Chondrocyte (in vitro differentiated cells): ENCODE measurements at places on chromosomes 16 and 17. TPM values are rescaled to one million over a fixed set of nuclear protein-coding genes. Genes with fewer than 3 reads are reported as not detected.
A peak's percentile ranks its signal among the peaks of the same experiment; 100 is the strongest.

MYH2 gene
- not detected in 3 replicates for total RNA-seq

CALB2 gene
- total RNA-seq = 0.39 to 0.85 TPM in 2 of 3 replicates, not detected in the other

PRAC2 gene
- not detected in 3 replicates for total RNA-seq

TSPOAP1 gene
- total RNA-seq = 1.3 to 2.0 TPM in 2 of 3 replicates, not detected in the other

NECAB2 gene
- 0.40 to 0.72 TPM (median 0.58 TPM) in 3 replicates for total RNA-seq

DNA sequence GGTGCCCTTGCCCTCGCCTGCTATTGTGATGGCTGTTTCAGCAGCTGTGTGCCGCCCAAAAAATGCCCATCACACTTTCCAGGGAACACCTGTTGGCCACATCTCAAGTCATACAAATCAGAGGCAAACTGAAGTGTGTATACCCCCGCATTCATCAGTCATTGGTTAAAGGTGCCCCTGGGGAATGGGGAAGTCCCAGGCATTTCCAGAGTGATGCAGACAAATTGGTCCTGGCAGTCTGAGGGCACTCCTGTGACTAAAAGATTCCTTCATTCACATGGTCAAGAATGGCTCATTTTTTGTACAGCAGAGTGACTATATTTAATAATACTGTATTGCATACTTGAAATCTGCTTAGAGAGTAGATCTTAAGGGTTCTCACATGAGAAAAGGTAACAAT, 102.9 kb upstream of the TMEM97 start:
- peaks cover 2% of the 10 kb centered on the region for H3K36me3 ChIP-seq
- no peak for DNase-seq
- H3K27me3 ChIP-seq = no peaks in the 10 kb centered on the region
- H3K27ac ChIP-seq = no peak overlapping the region

DNA sequence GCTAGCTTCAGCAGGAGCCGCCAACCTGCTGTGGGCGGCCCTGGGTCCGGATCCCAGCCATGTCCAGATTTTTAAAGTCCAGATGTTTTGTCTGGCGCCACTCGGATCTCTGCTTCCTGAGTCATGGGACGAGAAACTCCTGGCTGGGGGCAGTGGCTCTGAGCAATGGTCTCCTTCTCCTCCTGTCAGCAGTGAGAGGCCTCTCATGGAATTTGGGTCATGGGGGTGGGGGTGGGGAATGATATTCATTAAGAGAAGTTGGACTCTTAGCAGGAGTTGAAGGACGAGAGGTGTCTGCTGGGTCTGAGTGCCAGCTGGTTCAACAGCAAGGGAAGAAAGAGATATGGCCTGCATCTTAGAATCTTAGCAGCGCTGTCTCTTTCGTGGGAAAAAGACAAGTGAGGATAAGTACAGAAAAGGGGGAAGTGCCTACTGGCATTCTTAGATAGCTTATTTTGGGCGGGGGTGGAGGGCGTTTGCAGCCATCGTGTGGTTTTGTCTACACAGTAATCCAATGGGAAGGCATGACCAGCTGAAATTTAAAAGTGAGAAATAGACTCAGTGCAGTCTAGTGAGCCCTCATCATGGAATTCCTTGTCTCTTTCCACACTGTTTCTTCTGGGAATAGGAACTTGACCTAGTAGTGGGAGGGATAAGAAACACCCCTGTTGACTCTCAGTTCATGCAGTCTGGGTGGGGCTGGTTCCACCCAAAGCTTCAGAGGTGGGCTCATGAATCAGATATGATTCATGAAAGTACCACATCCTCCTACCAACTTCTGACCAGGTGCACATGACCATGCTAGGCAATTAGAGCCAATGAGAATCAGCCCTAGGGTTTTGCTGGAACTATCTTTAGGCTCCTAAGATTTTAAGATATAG, 80.5 kb downstream of the MYH13 start:
- no peaks in the 10 kb centered on the region for H3K36me3 ChIP-seq
- H3K4me3 ChIP-seq = no peak overlapping the region
- no peak for DNase-seq
- H3K27ac ChIP-seq = no peak overlapping the region
- H3K4me1 ChIP-seq = peaks cover 5% of the 10 kb centered on the region
- H3K27me3 ChIP-seq = peaks cover 22% of the 10 kb centered on the region

DNA sequence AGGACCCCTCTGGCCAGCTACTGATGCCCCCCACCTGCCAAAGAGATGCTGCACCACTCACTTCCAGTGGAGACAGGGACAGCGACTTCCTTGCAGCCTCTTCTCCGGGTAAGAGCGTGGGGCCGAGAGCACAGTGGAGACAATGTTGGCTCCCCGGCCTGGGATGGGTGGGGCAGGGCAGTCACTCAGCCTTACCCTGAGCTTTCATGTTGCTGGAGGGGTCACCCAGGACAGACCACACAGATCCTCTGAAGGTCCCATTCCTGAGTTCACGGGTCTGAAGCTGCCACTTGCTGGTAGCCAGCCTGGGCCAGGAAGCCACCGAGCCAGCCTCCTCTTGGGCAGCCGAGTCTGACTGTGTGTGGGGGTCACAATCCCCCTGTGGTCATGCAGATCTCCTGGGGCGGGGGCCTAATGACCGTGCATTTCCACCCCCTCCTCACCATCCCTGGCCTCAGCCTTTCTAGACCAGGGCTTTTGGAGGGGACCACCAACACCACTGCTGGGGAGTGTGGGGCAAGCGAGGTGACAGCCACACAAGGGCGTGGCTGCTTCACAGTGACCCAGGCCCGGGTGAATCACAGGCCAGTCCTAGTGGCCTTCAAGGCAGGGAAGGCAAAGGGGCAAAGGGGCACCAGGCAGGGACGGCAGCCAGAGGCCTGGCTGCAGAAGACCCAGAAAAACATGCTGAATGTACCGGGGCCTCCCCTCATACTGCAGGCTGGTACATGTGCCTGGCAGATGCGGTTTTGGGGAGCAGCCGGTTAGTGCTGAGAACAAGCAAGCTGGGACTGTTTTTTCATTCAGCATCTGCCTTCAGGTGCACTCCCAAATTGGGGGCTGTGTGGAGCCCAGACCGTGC, 10.4 kb downstream of the TAF1C start:
- H3K36me3 ChIP-seq = no peaks in the 10 kb centered on the region
- H3K4me3 ChIP-seq = no peak overlapping the region
- H3K4me1 ChIP-seq = peaks cover 27% of the 10 kb centered on the region
- H3K27ac ChIP-seq = peak overlapping the region; percentile 92

DNA sequence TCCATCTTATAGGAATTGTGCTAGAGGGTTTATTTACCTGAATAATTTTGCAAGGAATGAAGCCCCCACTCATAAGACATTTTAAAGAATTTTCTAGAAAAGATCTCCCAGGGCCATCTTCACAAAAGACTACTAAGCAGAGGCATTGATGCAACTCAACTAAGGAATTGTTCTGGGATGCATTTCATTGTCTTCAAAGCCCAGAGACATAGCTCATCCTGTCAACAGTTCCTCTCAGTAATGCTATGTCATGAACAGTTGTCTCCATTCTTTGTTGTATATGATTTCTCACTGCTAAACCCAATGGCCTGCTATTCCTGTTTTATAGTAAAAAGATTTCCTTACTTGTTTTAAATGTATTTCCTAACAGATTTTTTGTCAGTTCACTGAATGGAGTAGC, 136.8 kb upstream of the RBL2 start:
- peaks cover 44% of the 10 kb centered on the region for H3K36me3 ChIP-seq
- H3K27me3 ChIP-seq = no peaks in the 10 kb centered on the region
- peak overlapping the region; percentile 0 for H3K27ac ChIP-seq
- DNase-seq = no peak

DNA sequence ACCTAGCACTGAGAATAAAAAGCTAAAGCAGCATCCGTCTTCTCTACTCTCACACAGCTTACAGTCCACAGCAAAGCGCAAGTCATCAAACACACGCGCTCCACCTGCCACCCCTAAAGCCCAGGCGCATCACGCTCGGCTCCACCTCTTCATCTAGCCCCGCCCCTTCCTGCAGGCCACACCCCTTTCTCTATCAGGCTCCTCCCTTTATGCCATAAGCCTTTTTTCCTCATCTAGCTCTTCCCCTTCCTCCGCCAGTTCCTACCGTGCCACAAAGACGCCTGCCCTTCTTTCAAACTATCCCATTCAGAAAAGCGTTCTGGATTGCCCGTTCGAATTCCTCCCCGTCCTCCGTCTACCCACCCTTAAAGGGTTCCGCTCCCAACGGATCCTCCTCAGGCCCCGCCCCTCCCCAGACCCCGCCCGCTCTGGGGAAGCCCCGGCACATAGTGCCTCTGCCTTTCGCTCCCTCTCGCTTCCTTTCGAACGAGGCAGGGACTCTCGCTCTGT, 417 bp downstream of the C16orf46 start:
- no peaks in the 10 kb centered on the region for H3K27me3 ChIP-seq
- H3K4me3 ChIP-seq = no peak overlapping the region
- no peak overlapping the region for H3K27ac ChIP-seq
- DNase-seq = no peak

GRCh38 chr17:71948703-71949422, 172.0 kb upstream of the SOX9 start:
- H3K4me1 ChIP-seq = peaks cover 8% of the 10 kb centered on the region
- no peak overlapping the region for H3K27ac ChIP-seq
- H3K36me3 ChIP-seq = peaks cover 2% of the 10 kb centered on the region
- H3K27me3 ChIP-seq = no peaks in the 10 kb centered on the region
- no peak for DNase-seq

GRCh38 chr17:21223086-21223485, 9.1 kb upstream of the TMEM11 start:
- DNase-seq = no peak
- H3K27ac ChIP-seq = no peak overlapping the region
- H3K27me3 ChIP-seq = no peaks in the 10 kb centered on the region
- H3K4me1 ChIP-seq = no peaks in the 10 kb centered on the region

DNA sequence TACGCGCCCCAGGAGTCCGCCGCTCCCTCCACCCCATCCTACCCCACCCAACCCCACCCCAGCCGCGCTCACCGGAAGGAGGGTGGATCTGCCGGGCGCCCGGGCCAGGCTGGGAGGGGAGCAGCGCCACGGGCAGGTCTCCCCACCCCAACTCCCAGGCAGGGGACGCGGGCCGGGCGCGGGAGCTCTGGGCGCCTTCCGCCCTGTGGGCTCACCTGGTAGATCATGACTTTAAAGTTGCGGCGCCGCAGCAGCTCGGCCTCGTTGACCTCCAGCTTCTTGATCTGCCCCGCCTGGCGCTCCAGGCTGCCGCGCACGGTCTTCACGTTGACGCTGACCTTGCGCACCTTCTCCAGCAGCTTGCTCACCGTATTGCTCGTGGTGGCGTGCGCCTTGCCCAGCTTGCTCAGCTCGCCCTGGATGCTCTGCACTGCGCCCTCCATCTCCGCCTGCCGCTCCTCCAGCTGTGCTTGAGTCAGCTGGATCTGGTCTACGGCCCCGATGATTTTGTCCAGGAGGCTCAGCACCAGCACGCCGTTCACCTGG, 571 bp downstream of the CAVIN1 start:
- H3K27ac ChIP-seq = peak overlapping the region; percentile 93
- no peak for DNase-seq
- H3K4me3 ChIP-seq = peak overlapping the region; percentile 98
- peaks cover 4% of the 10 kb centered on the region for H3K36me3 ChIP-seq
- no peaks in the 10 kb centered on the region for H3K27me3 ChIP-seq
- H3K4me1 ChIP-seq = peaks cover 53% of the 10 kb centered on the region

- H3K36me3 ChIP-seq = peaks cover 12% of the 10 kb centered on the region
- peak overlapping the region; percentile 72 for H3K27ac ChIP-seq
- H3K27me3 ChIP-seq = no peaks in the 10 kb centered on the region
- H3K4me3 ChIP-seq = no peak overlapping the region
- no peak for DNase-seq
- H3K4me1 ChIP-seq = peaks cover 8% of the 10 kb centered on the region
These were observed 22.7 kb downstream of the NQO1 start for GRCh38 chr16:69703638-69704037.

- no peak for DNase-seq
- H3K27ac ChIP-seq = peak overlapping the region; percentile 22
These were observed 11.2 kb upstream of the TMIGD1 start for GRCh38 chr17:30345089-30345433.

- no peaks in the 10 kb centered on the region for H3K27me3 ChIP-seq
- H3K27ac ChIP-seq = no peak overlapping the region
- peak; percentile 59 for DNase-seq
- H3K4me3 ChIP-seq = no peak overlapping the region
- peaks cover 66% of the 10 kb centered on the region for H3K4me1 ChIP-seq
These were observed 20.5 kb upstream of the ITGA3 start for GRCh38 chr17:50035421-50035879.
